AG04449 (cell line): ENCODE measurements at places on chromosomes 11 and 22.
A peak's percentile ranks its signal among the peaks of the same experiment; 100 is the strongest.

DNA sequence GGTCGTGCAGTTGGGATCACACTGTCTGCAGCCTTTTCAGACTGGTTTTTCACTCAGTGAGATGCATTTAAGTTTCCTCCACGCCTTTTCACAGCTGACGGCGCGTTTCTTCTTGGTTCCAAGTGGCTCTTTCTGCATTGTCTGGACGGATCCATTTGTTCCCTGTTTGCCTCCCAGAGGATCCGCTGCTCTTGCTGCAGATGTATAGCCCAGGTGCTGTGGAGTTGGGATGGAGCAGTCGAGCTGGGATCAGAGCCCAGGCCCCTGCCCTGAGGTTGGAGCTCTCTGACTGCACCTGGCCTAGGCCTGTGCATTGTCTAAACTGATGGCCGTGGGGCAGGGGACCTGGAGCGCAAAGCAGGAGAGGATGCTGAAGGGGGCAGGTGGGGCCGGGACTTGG, 51.6 kb downstream of the PARVB start:
- DNase-seq = no peak

DNA sequence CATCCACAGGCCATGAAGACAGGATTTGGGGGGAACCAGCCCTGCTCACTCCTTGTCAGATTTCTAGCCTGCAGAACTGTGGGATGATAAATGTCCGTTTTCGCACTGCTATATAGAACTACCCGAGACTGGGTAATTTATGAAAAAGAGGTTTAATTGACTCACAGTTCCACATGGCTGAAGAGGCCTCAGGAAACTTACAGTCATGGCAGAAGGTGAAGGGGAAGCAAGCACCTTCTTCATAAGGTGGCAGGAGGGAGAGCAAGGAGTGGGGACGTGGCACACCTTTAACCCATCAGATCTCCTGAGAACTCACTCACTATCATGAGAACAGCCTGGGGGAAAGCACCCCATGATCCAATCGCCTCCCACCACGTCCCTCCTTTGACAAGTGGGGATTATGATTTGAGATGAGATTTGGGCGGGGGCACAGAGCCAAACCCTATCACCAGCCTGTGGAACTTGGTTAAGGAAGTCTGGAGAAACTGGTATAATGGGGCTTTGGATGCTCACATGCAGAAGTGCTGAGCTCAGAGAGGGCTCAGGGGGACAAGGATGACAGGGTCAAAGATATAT, 50.7 kb downstream of the MYEOV start:
- no peak for DNase-seq

DNA sequence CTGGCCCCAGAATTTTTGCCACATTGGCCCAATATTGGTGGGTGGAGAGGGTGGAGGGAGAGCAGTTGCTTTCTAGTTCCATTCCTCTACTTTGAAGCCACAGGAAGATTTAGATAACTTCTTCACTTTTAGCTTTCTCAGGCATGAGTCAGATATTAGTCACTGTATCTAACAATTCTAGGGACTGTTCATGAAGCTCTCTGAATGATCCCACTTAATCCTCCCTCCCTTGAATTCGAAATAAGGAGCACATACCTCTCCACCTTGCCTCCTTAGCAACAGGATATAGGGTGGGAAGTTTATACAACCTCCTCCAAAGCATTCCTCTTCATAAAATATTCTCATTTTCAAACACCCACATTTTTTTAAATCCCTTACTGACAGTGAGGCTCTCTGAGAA, 13.5 kb downstream of the FSHB start:
- peak; percentile 16 for DNase-seq

GRCh38 chr11:74139151-74139918, 31.5 kb downstream of the C2CD3 start:
- DNase-seq = no peak
